ENCODE measurements at places on chromosomes 4 and X. TPM values are rescaled to one million over a fixed set of nuclear protein-coding genes. Genes with fewer than 3 reads are reported as not detected.

Gene GPRIN3
- 0.30 TPM for total RNA-seq

Gene XAGE2
- total RNA-seq, result not detected

Gene MAGEB2
- 158 TPM for total RNA-seq

Gene UNC5C
- 0.10 TPM for total RNA-seq

Gene HHIP
- total RNA-seq, result 48.8 TPM

Gene MAP7D3
- total RNA-seq, result 29.2 TPM

Gene TRAM1L1
- total RNA-seq, result not detected

Gene AMTN
- total RNA-seq, result 0.45 TPM

Gene SETD7
- 45.2 TPM for total RNA-seq

Gene ACE2
- not detected for total RNA-seq

Gene UCP1
- total RNA-seq, result not detected

Gene UGT2B17
- not detected for total RNA-seq

Gene CYTL1
- 1.5 TPM for total RNA-seq

Gene PRKG2
- 0.05 TPM for total RNA-seq
